ENCODE measurements at places on chromosomes 2 and 18. TPM values are rescaled to one million over a fixed set of nuclear protein-coding genes. Genes with fewer than 3 reads are reported as not detected.
A peak's percentile ranks its signal among the peaks of the same experiment; 100 is the strongest.

DNA sequence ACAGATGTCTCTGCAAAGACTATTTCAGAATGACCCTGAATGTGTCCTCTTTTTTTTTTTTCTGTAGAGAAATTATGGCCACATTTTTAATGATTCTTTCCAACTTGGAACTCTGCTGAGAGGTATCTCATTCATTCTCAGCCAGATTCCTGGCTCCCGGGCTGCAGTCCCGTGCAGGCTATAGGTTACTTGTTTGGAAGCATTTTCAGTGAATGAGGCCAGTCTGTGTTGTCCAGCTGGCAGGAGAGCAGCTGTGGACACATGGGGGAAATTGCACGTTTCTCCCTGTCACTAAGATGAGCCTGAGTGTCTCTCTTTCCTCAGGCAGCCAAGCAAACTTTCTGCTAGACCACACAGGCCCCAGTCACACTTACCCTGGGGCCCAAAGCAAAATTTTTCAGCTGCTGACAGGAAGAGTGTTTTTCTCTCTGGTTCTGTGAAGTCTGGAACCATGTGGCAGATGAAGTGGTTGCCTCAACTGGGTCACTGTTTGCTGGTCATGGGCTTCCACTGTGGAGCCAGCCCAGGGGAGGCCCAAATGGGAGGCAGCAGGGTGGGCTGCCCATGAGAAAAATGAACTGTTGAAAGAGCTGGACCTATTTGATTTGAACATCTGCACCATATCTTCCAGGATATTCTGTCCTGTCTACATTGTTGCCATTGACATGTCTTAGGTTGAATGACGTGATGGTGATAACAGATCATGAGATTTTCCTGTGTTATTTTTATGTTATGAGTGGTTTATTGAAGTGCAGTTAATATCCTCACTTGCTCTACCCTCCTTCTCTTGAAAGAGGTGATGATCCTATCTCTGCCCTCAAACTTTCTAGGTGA, 431.2 kb downstream of the LPIN1 start:
- DNase-seq: peak; percentile 59
- peaks cover 14% of the 10 kb centered on the region for H3K4me1 ChIP-seq
- H3K27me3 ChIP-seq: no peaks in the 10 kb centered on the region
- H3K4me3 ChIP-seq: no peak overlapping the region
- H3K36me3 ChIP-seq: no peaks in the 10 kb centered on the region

PRKD3 gene
- total RNA-seq: 46.0 TPM

DNA sequence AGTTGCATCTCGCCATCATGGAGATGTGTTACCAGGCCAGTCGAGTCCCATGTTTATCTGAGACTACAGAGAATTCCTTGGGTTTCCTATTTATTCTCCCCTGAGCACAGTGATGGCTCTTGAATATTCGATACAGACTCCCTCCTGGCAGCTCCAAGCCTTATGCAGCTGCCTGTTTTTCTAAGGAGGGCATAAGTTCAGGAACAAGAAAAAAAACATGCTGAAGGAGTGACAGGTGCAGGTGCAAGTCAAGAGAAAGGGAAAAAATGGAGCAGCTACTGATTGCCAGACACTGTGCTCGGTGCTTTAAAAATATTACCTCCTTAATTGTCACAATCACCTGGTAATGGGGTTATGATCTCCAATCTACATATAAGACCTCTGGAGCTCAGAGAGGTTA, 177.2 kb upstream of the DPP10 start:
- H3K36me3 ChIP-seq: no peaks in the 10 kb centered on the region
- H3K4me3 ChIP-seq: no peak overlapping the region
- H3K4me1 ChIP-seq: no peaks in the 10 kb centered on the region

UGT1A6 gene
- total RNA-seq: 0.74 TPM

GRCh38 chr2:138827426-138828054, 47.4 kb upstream of the NXPH2 start:
- H3K36me3 ChIP-seq: no peaks in the 10 kb centered on the region
- H3K27me3 ChIP-seq: no peaks in the 10 kb centered on the region
- no peak overlapping the region for H3K27ac ChIP-seq
- peak; percentile 28 for DNase-seq
- H3K4me3 ChIP-seq: no peak overlapping the region
- no peaks in the 10 kb centered on the region for H3K4me1 ChIP-seq

GRCh38 chr2:39506215-39506614, 69.1 kb upstream of the MAP4K3 start:
- H3K27me3 ChIP-seq: no peaks in the 10 kb centered on the region
- peaks cover 25% of the 10 kb centered on the region for H3K4me1 ChIP-seq
- H3K36me3 ChIP-seq: no peaks in the 10 kb centered on the region
- no peak overlapping the region for H3K27ac ChIP-seq
- no peak overlapping the region for H3K4me3 ChIP-seq

DNA sequence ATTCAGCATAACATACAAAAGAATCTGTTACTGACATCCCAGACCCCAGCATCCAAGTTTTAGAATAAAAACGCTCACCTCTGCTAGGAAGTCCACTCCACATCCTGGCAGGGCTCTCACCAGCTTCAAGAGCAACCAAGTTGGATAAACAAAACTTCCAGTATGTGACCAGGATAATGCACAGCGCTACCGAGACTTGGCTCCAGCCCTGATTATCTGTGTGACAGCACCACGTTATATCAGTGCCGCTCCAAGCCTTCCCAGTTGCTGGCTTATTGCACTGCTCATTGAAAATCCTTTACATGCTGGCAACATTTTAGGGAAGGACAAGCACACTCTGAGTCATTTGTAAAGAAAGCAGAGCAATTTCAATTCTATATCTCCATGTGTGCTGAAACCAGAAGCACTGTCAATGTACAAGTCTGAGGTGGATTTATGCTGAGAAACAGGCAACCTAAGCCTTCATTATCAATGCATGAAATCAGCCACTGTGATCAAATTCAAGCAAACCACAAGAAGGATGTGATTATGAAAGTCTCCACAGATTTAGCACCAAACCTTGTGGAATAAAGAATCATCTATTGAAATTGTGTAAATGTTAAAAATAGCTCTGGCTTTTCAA, 115.7 kb downstream of the ZNF385B start:
- H3K27ac ChIP-seq: no peak overlapping the region
- H3K36me3 ChIP-seq: no peaks in the 10 kb centered on the region
- no peak overlapping the region for H3K4me3 ChIP-seq
- H3K4me1 ChIP-seq: no peaks in the 10 kb centered on the region
- no peaks in the 10 kb centered on the region for H3K27me3 ChIP-seq
- peak; percentile 16 for DNase-seq

DNA sequence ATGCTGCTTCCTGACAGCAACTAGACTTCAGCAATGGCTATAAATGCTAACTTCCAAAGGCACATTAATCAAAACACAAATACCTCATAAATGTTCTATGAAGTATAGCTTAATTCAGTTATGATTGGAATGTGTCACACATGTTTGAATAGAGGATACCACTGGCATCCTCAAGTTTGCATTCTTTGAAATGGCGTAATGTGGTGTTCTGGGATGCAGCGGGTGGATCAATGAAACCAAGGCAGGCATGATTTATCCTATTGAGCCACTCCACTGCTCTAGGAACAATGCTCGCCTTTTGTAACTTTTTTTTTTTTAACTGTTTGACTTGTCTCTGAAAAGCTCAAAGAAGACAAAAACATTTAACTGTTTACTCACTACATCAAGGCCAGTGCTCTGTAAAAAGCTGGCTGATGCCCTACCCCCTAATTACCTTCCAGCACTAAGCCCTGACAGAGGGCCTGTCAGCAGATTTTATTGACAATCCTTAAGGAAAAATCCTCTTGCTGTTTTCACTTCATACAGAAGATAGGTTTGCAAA, 278.8 kb upstream of the SESTD1 start:
- H3K27ac ChIP-seq: no peak overlapping the region
- no peak overlapping the region for H3K4me3 ChIP-seq
- no peak for DNase-seq
- H3K27me3 ChIP-seq: no peaks in the 10 kb centered on the region

ALPI gene
- not detected for total RNA-seq

DNA sequence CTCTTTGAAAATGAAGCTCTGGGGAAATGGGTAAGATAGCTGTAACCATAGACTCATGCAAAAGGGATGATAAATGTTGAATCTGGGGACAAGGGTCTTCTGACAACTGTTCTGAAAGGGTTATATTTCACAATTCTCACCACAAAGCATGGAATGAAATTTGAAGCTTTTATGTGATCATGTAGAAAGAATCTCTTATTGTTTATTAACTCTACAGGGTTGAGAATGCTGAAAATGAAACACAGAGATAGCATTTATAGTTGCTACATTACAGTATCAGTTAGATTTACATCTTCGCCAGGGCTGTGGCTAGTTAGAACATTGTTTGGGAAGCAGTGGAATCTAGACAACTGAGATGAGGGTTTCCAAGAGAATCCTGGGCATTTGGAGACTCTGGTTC, 97.4 kb upstream of the LHCGR start:
- H3K27ac ChIP-seq: no peak overlapping the region
- no peaks in the 10 kb centered on the region for H3K36me3 ChIP-seq
- no peaks in the 10 kb centered on the region for H3K4me1 ChIP-seq
- H3K27me3 ChIP-seq: no peaks in the 10 kb centered on the region

DNA sequence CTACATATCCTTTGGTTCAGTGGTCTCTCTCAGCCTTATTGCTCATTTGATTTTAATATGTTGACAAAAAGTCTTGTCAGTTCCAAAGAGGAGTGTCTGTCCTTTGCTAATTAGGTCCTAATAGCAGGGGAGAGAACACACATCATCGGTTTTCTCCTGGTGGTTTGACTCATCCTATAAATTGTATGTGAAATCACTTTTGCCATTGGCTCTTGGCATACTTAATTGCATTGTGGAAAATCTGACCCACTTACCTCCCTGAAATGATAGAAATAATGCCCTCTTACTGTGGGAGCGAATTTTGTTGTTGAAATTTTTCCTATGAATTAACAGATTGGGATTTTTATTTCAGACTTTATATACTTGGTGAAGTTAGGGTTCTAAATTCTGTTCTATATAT, 58.3 kb downstream of the MTCL1 start:
- H3K4me1 ChIP-seq: no peaks in the 10 kb centered on the region
- no peak overlapping the region for H3K4me3 ChIP-seq
- H3K27me3 ChIP-seq: no peaks in the 10 kb centered on the region
- H3K27ac ChIP-seq: no peak overlapping the region

DNA sequence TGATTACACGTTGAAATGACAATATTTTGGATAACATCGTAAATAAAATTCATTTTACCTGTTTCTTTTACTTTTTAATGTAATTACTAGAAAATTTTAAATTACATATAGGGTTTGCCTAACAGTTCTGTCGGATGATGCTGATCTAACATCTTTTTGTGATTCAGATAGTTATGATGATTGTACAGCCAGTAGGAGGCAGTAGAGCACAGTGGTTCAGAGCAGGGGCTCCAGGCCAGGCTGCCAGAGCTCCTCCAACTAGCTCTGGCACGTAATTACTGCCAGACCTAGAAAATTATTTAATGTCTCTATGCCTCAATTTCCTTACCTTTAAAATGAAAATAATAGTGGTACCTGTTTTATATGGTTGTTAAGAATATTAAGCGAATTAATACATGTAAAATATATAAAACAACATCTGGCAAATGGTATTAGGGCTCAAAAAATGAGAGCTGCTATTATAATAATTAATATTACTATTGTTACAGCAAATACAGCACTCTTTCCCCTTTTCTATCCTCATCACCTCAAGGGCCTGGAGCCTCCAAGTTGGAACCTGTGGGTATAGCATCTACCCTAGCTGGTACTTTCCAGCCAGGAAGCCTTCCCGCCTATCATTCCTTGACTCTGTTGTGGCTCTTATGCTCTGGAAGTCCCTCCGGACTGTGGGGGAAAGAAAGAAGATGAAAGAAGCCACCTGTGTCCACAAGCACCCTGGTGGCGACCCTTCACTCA, 47.7 kb upstream of the PLA2R1 start:
- no peak overlapping the region for H3K4me3 ChIP-seq
- H3K27ac ChIP-seq: no peak overlapping the region
- peak; percentile 67 for DNase-seq
- H3K27me3 ChIP-seq: no peaks in the 10 kb centered on the region

- H3K27ac ChIP-seq: no peak overlapping the region
- H3K4me1 ChIP-seq: no peaks in the 10 kb centered on the region
- H3K4me3 ChIP-seq: no peak overlapping the region
- no peaks in the 10 kb centered on the region for H3K36me3 ChIP-seq
Observed at GRCh38 chr18:13036622-13037320, 45.6 kb downstream of the CEP192 start.

- H3K4me3 ChIP-seq: peak overlapping the region; percentile 42
- peak; percentile 21 for DNase-seq
- H3K36me3 ChIP-seq: no peaks in the 10 kb centered on the region
- no peaks in the 10 kb centered on the region for H3K4me1 ChIP-seq
Observed at GRCh38 chr2:224442071-224442967, 40.4 kb upstream of the FAM124B start.

DNA sequence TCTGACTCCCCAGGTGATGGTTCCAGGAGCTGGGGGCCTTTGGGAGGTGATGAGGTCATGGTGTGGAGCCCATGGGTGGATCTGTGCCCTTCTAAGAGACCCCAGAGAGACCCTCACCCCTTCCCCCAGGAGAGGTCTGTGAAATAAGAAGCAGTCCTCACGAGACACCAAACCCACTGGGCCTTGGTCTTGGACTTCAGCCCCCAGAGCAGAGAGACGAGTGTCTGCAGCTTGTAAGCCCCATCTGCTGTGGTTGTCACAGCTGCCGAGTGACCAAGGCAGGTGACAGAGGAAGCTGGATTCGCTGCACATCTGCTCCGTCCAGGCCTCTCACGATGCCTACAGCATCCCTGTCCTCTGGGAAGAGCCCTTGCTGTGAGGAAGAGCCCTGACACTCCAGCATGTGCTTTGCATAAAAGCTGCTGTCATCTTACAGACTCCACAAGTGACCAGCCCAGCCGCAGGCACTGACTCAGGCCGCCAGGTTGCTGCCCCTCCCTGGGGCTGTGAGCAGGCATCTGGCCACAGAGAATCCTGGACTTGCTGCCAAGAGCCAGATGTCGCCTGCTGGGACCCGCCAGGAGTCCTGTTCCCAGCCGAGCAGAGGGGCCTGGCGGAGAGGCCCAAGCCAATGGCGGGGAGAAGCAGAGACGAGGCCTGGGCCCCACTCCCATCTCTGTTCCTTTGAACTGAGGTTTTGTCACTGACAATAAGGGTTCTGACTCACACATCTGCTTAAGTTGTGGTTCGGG, 150.8 kb downstream of the PXDN start:
- no peak overlapping the region for H3K4me3 ChIP-seq
- H3K27me3 ChIP-seq: no peaks in the 10 kb centered on the region
- no peaks in the 10 kb centered on the region for H3K4me1 ChIP-seq
- no peak for DNase-seq
- H3K27ac ChIP-seq: no peak overlapping the region
- H3K36me3 ChIP-seq: no peaks in the 10 kb centered on the region
